ENCODE measurements at places on chromosomes 1 and 21. TPM values are rescaled to one million over a fixed set of nuclear protein-coding genes. Genes with fewer than 3 reads are reported as not detected.

Gene ARMH1
- 6.4 TPM for total RNA-seq

Gene NBPF6
- total RNA-seq = not detected

Gene AKR7A3
- total RNA-seq = 0.33 TPM

Gene RPTN
- total RNA-seq = not detected

Gene SELL
- total RNA-seq = under 0.01 TPM

Gene DNAJC8
- 56.1 TPM for total RNA-seq

DNA sequence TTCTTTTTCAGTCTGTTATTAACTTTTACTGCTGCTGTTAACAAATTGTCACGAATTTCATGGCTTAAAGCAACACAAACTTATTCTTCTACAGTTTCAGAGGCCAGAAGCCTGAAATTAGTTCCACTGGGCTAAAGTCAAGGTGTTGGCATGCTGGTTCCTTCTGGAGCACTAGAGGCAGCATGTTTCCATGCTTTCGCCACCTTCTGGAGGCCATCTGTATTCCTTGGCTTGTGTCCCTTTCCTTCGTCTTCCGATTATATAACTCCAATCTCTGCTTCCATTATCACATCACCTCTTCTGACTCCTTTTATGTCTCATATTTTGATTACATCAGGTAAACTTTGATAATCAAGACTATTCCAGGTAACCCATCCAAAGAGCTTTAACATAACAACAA lies 1742.1 kb downstream of the BRINP3 start:
- no peak for DNase-seq

- DNase-seq = no peak
These were observed 60.6 kb upstream of the IFI44L start for GRCh38 chr1:78559680-78560079.

DNA sequence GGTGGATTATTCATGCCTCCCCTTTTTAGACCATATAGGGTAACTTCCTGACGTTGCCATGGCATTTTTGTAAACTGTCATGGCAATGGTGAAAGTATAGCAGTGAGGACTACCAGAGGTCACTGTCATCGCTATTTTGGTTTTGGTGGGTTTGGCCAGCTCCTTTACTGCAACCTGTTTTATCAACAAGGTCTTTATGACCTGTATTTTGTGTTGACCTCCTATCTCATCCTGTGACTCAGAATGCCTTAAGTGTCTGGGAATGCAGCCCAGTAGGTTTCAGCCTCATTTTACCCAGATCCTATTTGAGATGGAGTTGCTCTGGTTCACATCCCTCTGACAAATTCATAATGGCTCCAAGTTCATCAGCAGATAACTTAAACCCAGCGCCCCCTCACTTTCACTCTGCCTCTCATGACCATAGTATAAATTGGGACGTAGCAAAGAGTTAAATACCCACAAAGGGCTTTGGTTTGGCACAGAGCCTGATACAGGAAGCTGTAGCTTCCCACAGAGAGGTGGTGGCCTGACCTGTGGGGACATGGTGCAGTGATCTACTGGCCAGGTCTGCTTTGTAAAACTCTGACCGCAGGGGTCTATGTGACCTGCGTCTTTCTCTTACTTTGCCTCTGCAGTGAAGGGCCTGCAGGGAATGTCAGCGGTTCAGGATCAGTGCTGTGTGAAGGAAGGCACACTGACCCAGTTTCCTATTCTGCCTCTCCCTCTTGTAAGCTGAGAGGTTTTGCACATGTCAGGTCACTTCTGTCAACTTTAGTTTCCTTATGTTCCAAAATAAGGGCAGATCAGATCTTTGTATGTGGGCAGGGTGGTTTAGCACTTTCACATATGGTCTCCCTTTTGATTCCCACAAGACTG lies 78.1 kb upstream of the ZNF644 start:
- no peak for DNase-seq

DNA sequence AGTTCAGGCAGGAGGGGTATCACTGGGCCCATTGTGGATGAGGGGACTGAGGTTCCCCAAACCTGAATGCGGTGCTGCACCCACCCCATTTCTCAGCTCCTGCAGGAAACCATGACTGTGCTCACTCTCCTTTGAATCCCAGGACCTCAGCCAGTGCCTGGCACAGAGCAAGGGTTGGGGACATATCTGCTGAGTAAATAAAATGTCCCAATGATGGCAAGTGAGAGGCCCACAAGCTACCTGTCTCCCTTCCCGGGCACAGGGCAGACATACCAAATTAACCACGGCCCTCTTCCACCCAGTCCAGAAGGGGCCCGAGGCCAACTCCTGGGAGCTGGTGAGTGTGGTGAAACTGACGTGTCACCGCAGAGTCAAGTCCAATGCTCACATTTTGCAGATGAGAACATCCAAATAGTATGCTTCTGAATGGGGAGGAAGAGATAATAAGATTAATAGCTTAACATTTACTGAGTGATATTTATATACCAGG lies 97.6 kb downstream of the EPHB2 start:
- peak; percentile 94 for DNase-seq

DNA sequence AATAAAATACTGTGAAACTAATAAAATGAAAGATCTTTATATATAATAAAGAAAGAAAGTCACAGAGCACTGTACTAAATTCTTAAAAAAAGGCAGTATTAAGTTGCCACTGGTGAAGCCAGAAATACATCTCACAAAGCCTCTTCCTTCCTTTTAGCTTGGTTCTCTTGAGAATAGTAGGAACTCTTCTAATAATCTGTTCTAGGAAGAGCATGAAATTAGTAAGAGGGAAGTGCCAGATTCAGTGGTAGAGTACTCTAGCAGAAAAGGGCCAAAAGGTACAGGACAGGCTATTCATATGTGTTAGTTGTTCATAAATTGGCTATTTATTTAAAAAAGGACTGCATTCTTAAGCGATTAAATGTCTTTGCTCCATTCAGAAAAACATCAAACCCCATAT lies 33.7 kb downstream of the CTTNBP2NL start:
- no peak for DNase-seq

DNA sequence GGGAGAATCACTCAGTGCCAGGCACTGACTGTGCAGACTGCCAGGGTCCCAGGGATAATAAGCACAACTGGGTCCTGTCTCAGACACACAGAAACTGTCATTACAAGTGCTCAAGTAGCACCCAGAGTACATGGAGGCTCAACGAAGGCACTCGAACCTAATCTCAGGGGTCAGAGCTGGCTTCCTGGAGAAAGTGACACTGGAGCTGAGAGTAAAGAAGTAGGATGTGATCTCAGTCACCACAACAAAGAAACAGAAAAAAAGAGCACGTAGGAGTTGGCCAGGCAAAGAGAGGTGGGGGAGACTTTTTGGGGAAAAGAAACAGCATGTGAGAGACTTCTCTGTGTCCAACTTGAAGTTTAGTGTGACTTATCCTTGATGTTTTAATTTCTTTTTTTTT lies 1.3 kb downstream of the CATSPER4 start:
- no peak for DNase-seq

- DNase-seq = peak; percentile 74
These were observed 3.8 kb upstream of the CA6 start for GRCh38 chr1:8941906-8942305.

DNA sequence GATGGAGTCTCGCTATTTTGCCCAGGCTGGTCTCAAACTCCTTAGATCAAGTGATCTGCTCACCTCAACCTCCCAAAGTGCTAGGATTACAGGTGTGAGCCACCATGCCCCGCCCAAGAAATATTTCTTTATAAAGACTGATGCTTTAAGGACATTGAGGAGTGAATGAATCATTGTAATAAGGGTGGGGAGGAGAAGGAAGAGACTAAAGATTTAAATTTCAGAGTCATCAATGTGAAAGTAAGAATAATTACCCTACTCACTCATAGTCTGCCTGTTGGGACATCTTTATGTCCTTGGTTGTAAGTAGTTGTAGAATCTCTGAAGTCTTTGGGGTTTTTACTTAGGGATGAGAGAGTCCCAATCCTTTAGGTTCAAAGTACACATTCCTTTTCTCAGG lies 7.3 kb downstream of the KDM1A start:
- no peak for DNase-seq

DNA sequence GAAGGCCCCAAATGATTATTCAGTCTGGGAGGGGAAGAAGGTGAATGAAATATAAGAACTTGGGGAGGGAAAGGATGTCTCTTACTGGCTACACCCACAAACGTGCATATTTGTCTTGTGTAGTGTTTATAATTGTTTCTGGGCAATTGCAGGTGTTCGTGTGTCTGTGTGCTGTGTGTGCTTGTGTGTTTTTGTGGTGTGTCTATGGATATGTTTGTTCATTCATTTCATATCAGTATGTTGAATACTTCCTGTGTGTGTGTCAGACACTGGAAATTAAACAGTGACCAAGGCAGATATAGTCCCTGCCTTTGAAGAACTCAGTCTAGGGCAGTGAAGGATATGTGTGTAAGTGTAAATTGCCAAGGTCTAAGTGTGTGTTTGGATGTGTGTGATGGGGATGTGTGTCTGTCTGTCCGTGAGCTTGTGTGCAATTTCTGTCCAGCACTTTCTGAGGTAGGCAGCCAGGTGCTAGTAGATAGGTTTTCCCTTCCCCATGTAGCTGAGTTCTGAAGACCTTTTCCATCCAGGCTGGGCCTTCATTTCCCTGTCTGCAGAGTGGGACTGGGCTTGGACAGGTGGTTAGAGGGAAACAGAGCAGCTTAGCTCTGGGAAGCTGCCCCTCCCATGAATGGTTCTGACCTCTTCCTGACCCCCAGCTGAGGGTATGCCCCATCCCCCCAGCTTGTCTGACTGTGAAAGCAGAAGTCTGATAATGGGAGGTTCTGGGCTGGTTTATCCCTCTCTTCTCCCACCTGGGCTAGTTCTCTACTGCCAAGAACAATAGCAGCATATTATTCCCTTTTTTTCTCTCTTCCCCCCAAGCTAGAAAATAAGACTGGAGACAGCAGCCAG lies 3.8 kb downstream of the AGO1 start:
- DNase-seq = no peak

All from fibroblast of lung (primary cell).